Esophagus mucosa (tissue), 1 donor: ENCODE measurements at places on chromosomes 7 and 10.

GRCh38 chr7:6020371-6021286, 10.5 kb upstream of the ANKRD61 start:
- no peak for ATAC-seq

GRCh38 chr10:86267286-86268195, 99.1 kb downstream of the GRID1 start:
- ATAC-seq: peak; percentile 12

GRCh38 chr7:73517241-73517995, 4.7 kb downstream of the BAZ1B start:
- ATAC-seq: no peak

DNA sequence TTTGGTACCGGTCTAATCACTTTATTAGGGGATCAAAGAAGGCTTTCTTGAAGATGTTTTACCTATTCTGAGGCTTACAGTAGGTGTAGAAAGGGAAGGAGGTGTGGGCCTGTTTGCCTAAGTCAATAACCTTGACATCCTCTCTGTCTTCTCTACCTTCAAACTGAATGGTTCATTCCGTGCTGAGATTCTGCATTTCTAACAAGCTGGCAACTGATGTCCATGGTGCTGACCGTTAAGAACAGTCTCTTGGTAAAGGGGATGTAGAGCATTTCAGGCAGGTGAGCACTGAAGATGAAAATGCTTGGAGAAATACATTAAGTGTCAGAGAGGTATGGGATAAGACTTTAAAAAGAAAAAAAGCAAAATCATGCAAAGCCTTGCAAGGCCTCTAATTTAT, 51.5 kb upstream of the DGKB start:
- ATAC-seq: no peak

- no peak for ATAC-seq
These were observed 97.6 kb downstream of the PRPF18 start for GRCh38 chr10:13684252-13684791.

DNA sequence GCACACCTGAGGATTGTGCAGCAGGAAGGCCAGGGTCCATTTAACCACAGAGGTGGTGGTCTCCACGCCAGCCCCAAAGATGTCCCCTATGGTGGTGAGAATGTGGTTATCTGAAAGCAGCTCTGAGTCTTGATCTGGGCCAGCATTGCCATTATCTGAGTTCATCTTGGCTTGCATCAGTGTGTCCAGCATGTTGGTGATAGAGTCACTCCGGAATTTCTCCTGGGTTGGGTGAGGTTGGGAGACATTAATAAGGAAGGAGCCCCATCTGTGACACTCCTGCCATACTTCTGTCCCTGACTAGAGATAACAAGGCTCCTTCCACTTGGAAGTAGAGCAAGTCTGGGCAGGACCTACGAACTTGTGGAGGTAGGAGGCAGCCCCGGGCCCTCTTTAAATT, 4.2 kb downstream of the CYP17A1 start:
- no peak for ATAC-seq

DNA sequence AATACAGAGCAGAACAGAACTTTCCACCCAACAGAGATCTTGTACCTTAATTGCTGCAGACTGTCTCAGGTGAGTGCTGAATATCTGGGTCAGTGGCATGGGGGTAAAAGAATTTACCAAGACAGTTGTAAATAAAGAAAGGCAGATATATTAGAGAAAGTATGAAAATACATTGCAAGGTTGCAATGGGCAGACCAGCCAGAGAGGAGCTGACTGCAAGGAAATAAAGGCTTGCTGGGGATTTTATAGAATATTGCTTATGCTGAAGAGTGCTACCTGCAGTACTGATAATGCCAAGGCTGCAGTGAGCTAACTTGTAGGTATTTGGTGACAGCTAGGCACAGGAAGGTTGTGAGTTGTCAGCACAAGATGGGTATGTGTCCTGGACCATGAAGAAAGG, 171.0 kb upstream of the TRIM24 start:
- no peak for ATAC-seq

DNA sequence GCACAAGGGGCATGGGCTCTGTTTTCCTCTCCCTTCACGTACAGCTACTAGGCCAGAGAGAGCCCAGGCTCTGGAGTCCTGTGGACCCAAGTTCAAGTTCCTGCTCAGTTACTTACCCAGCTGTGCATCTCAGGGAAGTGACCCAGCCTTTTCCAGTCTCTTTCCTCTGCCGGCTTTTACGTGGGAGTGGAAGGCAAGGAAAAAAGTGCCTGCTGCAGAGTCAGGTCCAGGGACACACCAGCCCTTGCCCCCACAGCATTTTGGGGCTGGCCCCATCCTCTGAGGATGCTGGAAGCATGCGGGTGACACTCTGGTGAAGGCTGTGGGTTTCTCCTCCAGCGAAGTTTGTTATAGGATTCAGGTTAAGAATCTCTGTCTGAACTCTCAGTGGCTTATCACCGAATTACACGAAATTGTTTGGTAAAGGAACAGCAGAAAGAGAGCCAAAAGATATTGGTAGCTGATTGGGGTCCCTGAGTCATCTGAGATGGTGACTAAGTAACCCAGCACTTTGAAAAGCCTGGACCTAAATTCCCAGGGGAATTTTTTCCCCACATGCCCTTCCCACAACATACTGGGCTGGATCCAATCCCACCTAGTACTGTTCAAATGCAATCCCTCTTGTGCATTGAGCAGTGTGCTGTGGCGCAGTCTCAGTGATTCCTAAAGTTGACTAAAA, 424.3 kb downstream of the RPS24 start:
- ATAC-seq: no peak

DNA sequence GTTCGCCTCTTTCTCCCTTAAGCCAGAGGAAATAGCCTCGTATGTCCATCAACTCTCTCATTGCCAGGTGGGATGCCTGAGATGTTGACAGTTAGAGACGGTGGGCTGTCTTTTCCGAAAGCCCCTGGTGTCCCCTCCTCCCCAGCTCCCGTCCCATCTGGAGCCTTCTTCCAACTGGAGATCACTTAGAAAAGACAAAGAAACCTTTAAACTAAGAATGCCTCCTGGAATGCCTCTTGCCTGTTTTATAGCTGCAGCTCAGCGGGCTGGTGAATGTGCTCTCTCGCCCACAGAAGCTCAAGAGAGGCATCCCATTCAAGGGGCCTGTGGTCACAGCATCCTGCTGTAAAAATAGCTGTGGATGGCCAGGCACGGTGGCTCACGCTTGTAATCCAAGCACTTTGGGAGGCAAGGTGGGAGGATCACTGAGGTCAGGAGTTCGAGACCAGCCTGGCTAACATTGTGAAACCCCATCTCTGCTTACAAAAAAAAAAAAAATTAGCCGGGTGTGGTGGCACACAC, 5.2 kb upstream of the MYL10 start:
- ATAC-seq: no peak

- ATAC-seq: no peak
These were observed 76.7 kb downstream of the SKAP2 start for GRCh38 chr7:26787701-26788100.

DNA sequence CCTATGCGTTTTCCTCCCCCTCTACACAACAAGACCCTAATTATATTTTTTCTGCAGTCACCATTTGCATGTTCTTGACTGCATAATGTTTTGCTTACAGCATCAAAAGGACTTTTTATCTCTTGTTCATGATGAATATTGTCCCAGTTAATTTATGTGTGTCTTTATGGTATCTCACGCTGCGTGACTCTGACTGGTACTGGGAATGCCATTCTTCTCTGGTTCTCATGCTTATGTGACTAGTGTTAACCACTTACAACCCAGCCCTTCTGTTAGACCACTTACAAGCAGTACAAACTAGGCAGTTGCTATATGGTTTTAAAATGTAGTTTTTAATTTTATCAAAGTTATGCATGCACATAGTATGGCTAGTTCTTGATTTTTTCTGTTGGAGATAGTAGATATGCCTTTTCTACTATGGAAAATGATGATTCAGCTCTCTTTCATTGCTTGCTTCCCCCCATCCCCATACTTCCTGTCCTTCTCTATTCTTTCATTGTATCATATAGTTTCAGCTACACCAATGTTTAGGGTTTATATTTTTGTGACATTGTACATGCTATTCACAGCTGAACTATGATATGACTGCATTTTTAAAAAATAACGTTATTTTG, 24.9 kb downstream of the BZW2 start:
- no peak for ATAC-seq

GRCh38 chr10:10869592-10869991, 148.1 kb upstream of the CELF2 start:
- no peak for ATAC-seq

DNA sequence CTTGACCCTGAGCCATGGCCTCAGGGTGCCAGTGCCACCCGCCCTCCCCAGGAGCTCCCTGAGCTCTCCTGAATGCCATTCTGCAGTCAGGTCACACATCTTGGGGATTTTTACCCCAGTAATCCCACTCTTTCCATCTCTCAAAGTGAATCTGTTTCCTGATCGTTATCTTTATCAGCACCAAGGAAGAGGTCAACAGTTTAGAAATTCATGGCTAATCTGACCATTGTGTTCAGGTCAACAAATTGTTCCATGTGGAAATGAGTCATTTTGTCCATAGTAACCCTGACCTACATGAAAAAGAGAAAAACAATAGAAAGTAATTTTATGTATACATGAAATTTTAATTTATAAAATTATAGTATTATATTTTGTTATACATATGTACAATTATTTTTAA, 28.8 kb upstream of the ZNF488 start:
- no peak for ATAC-seq

DNA sequence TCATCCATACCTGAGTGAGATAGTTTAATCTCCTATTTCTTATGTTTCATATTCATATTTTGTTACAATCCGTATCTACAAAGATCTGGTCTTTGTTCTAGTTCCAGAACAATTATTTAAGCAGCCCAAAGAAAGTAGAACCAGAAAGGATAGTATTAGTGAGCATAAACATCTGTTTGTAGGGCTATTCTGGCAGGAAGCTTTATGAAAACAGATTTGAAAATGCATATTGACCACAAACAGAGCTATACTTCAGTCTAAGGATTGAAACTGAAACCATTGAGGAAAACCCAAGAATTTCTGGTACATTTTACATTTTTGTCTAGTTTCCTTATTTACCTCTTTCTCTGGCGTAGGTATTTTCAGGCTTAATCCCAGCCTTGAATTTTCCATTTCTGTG, 28.1 kb downstream of the LRGUK start:
- ATAC-seq: no peak

- no peak for ATAC-seq
These were observed 1.6 kb upstream of the HILPDA start for GRCh38 chr7:128453836-128454804.

GRCh38 chr10:43126759-43127424, 11.4 kb upstream of the CSGALNACT2 start:
- ATAC-seq: no peak

GRCh38 chr10:3363311-3364045, 190.9 kb upstream of the PITRM1 start:
- ATAC-seq: no peak

- ATAC-seq: peak; percentile 96
These were observed 216.8 kb upstream of the CCDC6 start for GRCh38 chr10:60123172-60123571.

GRCh38 chr7:70636169-70636568, 495.8 kb upstream of the GALNT17 start:
- ATAC-seq: no peak

DNA sequence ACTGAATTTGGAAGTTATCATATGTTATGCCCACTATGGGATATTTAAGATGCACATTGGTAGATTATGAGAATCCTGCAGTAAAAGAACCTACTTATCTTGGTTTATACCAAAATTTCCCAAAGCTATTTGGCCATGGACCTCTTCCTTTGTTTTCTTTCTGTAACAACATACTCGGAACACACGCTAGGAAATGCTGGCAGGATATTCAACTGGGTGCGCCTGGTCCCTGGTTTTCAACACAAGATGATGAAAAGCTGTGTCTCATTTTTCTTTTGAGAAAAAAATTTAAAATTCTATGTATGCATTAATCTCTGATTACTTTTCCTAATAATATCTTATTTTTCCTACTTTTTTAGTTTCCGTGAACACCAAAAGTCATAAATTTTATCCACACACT, 128.5 kb upstream of the NRP1 start:
- no peak for ATAC-seq

GRCh38 chr7:90674625-90675024, 78.5 kb downstream of the CDK14 start:
- no peak for ATAC-seq

DNA sequence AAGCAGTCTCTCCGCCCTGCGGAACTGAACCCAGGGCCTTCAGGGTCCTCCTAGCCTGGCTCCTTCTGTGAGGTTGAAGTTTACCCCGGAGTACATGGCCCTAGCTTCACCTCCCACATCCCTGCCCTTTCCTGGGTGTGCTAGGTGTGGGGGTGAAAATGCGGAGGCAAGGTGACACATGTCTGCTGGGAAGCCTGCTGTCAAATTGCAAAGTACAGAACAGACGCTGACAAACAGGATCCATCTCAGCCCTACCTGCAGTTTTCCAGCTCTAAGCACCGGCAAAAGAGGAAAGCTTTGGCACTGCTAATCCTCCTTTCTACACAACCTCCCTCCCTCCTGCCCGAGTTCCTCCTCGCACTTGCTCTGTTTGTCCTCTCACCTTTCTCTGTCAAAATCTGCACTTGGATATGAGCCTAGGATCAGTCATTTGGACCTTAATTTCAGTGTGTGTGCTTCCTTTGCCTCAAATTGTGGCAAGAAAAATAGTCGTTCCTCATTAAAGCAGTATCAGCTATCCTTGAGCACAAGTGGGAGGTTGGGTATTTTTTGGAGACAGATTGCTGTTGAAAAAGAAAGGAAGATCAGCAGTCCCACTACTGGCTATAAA, 14.4 kb upstream of the GPR15LG start:
- peak; percentile 94 for ATAC-seq

DNA sequence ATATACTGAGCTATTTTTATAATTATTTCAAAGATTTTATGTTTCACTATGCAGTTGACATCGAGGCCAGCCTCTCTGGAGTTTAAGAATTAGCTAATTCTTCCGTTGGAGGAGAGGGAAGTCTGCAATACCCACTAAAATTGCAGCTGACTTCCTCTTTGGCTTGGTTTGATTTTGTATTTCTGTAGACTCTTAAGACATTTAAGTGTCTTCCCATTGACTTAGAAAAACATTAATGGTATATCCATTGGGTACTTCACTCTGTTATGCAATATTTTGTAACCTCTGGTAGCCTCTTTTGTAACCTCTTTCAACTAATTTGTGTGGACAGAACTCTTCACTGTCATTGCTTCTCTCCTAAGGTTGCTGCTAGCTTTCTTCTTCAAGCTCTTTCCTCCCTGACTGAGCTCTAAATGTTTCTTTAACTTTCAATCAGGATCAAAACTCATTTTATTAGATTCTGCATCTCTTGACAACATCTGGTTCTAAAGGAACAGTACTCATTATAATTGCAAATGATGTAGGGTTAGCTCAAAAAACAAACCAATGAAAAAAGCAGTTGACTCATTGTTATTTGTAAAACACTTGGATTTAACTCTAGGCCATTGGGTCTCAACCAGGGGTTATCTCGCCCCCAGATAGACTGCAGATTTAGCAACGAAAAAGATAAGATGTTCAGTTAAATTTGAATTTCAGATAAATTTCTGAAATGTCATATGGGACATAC, 1.7 kb upstream of the ANKRD22 start:
- ATAC-seq: no peak

GRCh38 chr7:94059746-94060145, 55.6 kb upstream of the BET1 start:
- no peak for ATAC-seq
